Cardiac muscle cell (in vitro differentiated cells and primary cell): ENCODE measurements at places on chromosomes 3 and 15. TPM values are rescaled to one million over a fixed set of nuclear protein-coding genes. Genes with fewer than 3 reads are reported as not detected.
A peak's percentile ranks its signal among the peaks of the same experiment; 100 is the strongest.

The CLDN16 gene
- total RNA-seq, result 0.18 TPM in 1 of 2 replicates, not detected in the other

The CPB1 gene
- total RNA-seq, result not detected in 2 replicates

DNA sequence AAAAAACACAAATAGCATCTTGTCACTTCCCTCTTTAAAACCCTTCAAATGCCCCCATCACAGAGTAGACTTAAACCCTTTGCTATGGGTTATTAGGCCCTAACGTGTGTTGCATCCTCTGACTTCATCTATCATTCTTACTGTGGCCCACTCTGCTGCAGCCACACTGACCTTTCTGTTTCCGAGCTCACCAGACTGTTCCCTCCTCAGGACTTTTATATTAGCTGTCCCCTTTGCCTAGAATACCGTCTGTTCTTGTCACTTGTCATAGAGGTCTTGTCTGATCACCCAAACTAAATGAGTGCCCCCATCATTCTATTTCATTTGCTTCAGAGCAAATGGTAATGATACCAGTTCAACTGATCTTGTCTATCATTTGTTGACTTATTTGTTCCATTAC lies 877 bp upstream of the FEM1B start:
- no peak for DNase-seq
- peak overlapping the region; percentile 96 for H3K27ac ChIP-seq
- no peaks in the 10 kb centered on the region for H3K36me3 ChIP-seq
- H3K27me3 ChIP-seq, result no peaks in the 10 kb centered on the region
- peaks cover 46% of the 10 kb centered on the region for H3K4me1 ChIP-seq

The GABRB3 gene
- 1.5 and 3.0 TPM in 2 replicates for total RNA-seq
